ENCODE measurements at places on chromosomes 13 and 19.

GRCh38 chr13:39403106-39403505 lies 199.9 kb downstream of the LHFPL6 start:
- DNase-seq = no peak

GRCh38 chr19:1327125-1327524 lies 41.5 kb downstream of the EFNA2 start:
- no peak for DNase-seq

- no peak for DNase-seq
Measured at GRCh38 chr13:40485611-40486517, 180.6 kb downstream of the FOXO1 start.

- no peak for DNase-seq
Measured at GRCh38 chr13:95568131-95568530, 15.6 kb downstream of the CLDN10 start.

- DNase-seq = no peak
Measured at GRCh38 chr13:93338906-93339305, 112.3 kb downstream of the GPC6 start.

GRCh38 chr13:44305286-44305685 lies 68.3 kb upstream of the SERP2 start:
- DNase-seq = no peak

GRCh38 chr13:50587645-50588373 lies 255.7 kb downstream of the DLEU7 start:
- no peak for DNase-seq

- DNase-seq = no peak
Measured at GRCh38 chr13:101018720-101019119, 344.1 kb upstream of the TMTC4 start.

- no peak for DNase-seq
Measured at GRCh38 chr19:52286256-52286655, 10.7 kb upstream of the ZNF480 start.

DNA sequence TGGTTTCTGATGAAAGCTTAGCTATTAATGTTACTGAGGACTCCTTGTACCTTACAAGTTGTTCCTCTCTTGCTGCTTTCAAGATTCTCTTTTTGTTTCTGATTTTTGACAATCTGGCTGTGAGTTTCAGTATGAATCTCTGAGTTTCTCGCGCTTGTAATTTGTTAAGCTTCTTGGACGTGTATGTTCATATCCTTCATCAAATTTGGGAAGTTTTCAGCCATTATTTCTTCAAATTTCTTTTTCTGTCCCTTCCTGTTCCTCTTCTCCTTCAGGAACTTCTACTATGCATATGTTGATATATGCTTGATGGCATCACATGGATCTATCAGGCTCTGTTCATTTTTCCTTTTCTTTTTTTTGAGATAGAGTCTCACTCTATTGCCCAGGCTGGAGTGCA lies 5.6 kb upstream of the URI1 start:
- no peak for DNase-seq

DNA sequence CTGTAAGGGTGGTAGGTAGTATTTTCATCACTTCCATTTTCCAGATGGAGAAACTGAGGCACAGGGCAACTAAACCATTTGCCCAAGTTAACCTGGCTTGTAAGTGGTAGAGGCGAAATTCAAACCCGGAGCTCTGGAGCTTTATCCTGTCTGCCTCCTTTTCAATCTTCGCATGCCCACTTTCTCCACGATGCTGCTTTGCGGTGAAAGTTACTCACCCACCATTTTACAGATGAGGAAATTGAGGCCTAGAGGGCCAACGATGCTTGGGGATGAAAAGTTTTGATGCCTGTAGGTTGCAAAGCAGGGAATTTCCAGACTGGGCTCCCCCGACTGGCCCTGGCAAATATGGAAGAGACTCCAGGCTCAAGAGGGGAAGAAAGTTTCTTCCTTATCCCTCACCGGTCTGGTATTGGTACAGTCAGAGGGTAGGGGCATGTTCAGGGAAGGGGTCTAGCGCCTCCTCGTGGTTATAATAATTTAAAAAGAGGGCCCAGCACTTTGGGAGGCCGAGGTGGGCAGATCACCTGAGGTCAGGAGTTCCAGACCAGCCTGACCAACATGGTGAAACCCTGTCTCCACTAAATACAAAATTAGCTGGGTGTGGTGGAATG lies 1.9 kb upstream of the SH2D3A start:
- DNase-seq = no peak

GRCh38 chr13:33217256-33217655 lies 68.3 kb downstream of the STARD13 start:
- DNase-seq = no peak

All from iPS DF 19.7 (cell line).